Renal pelvis (tissue), 12 donors: ENCODE measurements at places on chromosomes 6 and 20.
A peak's percentile ranks its signal among the peaks of the same experiment; 100 is the strongest.

- no peak for DNase-seq
These were observed 191.7 kb downstream of the FOXC1 start for GRCh38 chr6:1801401-1801800.

- no peak for DNase-seq
These were observed 56.3 kb upstream of the CD93 start for GRCh38 chr20:23142162-23143050.

- no peak for DNase-seq
These were observed 74.8 kb upstream of the SHLD1 start for GRCh38 chr20:5675103-5676091.

GRCh38 chr20:3812975-3813847 lies 7.1 kb upstream of the AP5S1 start:
- no peak for DNase-seq

DNA sequence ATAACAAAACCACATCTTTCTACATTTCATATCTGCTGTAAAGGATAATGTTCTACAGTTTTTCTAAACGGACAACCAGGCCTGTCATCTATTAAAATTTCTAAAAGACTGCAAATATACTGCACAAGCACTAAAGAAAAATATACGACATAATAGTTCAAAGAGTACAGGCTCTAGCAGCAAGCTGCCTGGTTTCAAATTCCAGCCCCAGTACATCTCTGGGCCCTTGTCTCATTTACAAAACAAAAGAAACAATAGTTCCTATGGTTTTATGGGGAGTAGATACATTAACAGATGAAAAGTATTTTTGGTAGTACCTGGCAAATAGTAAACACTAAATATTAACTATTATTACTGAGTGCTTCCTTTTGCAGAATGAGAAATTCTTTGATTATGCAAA lies 24.1 kb downstream of the DEK start:
- peak; percentile 28 for DNase-seq

DNA sequence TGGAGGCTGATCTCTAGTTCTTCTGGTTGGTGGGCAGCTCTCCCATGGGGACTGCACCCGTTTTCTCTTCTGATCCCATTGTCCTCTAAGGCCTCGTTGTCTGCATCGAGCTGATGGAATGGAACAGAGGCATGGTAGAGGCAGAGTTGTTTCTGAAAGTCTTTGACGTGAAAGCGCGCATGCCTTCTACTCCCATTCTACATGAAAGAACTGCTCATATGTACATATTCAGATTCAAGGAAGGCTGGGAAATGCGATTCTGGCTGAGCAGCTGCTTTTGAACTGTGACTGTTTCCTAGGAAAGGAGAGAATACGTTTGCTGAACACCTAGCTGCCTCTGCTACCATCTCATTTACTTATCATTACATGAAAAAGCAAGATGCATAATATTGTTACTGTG lies 815.2 kb downstream of the QKI start:
- DNase-seq = no peak

- no peak for DNase-seq
These were observed 11.5 kb downstream of the REV3L start for GRCh38 chr6:111471533-111471932.

DNA sequence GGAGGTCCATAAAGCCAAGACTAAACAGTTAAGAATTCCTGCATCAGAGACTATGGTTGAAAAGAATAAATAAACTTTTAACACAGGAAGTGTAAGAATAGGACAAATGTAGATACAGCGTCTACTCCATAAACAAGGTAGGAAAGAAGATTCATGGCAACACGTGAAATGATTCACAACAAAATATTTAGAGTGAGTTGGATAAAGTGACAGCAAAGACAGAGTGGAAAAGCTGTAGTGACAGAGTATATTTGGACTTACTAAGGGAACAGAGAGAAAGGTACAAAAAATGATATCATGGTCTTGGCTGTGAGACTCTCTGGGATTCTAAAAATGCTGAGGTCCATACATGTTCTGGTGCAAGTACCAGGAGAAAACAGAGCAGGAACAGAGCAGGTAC lies 21.9 kb upstream of the KIAA0408 start:
- DNase-seq = no peak

DNA sequence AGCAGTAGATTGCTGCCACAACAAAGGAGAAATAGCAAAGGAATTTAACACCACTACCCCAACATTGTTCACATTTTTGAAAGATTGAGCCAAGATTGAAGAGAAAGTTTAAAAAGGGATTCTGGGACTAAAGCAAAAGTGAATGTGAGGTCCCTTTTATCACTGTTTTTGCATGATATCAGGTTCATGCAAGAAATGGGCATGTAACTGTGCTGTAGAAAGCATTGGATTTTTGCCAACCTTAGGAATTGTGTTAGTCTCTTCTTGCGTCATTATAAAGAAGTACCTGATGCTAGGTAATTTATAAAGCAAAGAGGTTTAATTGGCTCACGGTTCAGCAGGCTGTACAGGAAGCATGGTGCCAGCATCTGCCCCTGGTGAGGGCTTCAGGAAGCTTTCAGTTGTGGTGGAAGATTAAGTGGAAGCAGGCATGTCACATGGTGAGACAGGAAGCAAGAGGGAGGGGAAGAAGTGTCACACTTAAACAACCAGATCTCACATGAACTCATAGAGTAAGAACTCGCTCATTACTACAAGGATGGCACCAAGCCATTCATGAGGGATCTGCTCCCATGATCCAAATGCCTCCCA lies 4.6 kb upstream of the GJB7 start:
- no peak for DNase-seq

DNA sequence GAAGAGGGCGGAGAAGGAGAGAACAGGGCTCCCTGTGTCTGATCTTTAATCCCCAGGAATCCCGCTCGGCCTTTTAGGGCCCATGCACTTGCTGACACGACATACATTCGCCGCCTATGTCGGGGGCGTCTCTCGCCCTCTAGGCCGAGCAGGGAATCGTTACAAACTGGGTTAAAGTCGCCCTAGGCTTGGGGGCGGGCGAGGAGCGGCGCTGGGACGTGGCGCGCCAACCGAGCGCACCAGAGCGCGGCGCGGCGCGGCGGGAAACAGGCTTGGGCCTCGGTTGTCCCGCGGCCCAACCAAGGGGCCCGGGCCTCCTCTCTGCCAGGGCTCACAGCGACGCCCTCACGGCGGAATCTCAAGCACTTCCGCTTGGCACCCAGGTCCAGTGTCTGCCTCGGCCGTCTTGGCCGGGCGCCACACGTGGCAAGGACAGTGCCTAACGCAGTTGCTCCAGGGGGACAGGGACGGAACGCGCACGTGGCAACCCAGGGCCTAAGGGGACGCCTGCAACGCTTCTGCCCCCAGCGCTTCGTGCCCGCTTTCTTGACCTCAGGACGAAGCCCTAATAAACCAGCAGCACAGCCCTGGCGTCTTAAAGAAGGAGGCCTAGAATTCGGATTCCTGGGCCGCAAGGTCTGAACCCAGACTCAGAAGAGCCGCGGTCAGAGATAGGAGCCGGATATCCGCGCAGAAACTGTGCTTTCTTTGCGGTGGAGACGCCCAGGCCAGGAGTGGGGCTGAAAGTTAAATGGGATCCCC lies 71.5 kb downstream of the NCR2 start:
- DNase-seq = no peak

- DNase-seq = no peak
These were observed 61.5 kb upstream of the FNDC1 start for GRCh38 chr6:159107451-159108260.

GRCh38 chr6:28657381-28657768 lies 131.7 kb downstream of the GPX5 start:
- no peak for DNase-seq
